Activated T-helper 9 cell treated with anti-CD3 and anti-CD28 coated beads, Interleukin-2, amount 50 U/mL, for 16 hours (primary cell): ENCODE measurements at places on chromosomes 3 and 15.

DNA sequence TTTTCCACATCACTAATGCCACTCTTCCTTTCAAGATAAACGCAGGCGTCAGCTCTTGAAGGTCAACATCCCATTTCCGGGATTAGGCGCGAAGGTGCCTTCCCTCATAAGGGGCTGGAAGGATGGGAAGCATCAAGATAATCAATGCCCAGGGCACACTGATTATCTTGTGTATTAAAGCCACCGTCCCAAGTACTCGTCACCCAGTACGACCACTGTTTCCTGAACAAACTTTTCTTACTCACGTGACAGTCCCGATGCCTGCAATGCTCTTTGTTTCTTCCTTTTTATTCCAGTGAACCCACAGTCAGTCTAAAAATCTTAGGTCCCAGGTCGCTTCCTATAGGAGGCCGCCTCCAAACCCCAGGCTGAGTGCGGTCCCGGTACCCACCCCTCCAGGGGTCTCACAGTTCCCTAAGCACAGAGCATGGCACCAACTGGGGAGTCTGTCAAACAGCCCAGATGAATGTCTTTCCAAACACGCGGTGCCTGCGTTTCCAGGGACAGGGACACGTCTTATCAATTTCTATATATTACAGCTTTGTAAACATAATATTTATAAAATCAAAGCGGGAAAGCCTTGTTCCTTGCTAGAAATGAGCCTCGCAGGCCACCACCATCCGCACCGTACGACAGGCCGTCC lies 589 bp downstream of the ANAPC13 start:
- DNase-seq: no peak

DNA sequence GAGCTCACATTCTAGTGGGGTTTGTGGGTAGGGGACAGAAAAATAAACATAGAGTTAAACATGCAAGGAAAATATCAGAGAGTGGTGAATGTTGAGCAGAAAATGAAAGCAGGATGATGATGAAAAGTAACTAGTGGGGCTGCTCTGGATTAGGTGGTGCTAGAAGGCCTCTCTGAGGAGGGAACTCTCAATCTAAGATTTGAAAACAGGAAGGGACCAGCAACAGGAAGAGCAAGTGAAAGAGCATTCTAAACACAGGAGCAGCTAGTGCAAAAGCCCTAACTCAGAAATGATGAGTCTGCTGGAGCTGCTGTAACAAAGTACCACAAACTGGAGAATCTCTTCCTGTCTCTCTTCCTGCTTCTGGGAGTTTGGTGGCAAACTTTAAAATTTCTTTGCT lies 468.6 kb upstream of the AGTR1 start:
- no peak for DNase-seq

DNA sequence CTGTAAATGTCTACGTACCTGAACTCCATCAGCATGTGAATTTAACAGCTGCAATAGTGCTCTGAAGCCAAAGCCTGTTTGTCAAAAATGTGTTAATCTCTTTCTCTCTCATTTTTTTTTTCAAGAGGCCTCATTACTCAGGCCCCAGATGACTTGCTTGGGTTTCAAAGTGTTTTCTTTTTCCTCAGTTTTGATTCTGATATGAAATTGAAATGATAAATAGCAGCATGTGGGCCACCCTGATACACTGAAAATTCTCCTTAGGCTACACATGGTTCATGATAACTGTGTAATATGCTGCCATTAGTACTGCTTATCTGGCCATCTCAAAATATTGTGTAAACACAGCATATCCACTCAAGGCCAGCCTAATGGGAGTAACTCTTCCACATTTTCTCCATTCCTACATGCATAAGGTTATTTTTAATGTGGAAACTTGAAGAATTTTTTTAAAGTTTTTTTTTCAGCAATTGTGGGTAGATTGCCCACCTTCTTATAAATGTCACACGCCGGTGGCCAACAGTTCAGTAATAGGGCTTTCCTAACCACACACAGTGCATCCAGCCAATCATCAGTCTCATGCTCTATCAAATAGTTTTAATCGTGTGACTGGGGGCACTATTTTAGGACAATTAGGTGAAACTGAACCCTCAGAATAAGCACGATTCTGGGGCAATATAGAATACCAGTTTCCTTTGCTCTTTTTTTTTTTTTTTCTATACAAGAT lies 13.1 kb upstream of the DENND4A start:
- no peak for DNase-seq

DNA sequence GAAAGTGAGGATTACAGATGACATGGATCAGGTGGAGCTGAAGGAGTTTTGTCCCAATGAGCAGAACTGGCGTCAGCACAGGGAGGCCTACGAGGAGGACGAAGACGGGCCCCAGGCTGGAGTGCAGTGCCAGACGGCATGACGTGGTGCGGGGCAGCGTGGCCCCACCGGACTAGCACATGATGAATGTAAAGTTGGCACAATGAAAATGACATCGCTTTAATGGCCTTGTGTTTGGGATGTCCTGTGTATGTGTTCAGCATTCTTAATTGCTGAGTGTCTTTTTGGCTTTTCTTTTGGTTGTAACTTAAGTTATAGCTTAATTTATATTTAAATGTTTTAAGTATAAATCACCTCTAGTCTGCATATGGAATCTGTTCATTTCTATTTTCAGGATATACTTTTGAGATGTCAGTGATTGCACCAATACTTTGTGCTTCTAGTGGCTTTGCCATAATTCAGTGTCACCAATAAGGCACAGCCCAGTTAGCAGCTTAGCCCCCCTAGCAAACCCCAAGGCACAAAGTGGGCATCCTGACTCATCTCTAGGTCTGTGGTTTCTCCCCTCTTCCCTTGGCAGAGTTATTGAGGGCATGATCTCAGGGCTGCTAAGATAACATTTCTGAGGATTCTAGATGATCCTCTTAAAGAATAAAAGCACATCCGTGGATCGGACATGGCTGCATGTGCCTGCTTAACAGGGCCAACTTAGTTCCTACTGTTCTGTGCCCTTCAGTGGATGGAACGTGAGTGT lies 16.1 kb downstream of the DNAJA4 start:
- no peak for DNase-seq

DNA sequence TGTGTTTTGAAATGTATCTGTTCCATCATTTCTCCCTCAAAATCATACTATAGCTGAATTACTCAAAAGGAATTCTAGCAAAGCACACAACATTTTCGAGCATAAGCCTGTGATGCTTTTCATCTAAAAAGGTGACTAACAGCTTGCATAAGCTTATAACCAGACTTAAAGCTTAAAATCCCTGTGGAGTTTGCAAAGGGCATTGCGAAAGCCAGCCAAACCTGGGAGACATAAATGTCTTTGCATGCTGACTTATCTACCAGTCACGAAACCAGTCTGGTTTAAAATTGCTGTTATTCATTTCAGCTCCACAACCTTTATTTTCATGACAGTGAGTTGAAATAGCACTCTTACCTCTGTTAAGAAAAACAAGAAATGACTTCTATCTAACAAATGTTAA lies 35.6 kb upstream of the LIPC start:
- DNase-seq: no peak

- DNase-seq: no peak
These were observed 135.2 kb downstream of the TP63 start for GRCh38 chr3:189766416-189766815.

DNA sequence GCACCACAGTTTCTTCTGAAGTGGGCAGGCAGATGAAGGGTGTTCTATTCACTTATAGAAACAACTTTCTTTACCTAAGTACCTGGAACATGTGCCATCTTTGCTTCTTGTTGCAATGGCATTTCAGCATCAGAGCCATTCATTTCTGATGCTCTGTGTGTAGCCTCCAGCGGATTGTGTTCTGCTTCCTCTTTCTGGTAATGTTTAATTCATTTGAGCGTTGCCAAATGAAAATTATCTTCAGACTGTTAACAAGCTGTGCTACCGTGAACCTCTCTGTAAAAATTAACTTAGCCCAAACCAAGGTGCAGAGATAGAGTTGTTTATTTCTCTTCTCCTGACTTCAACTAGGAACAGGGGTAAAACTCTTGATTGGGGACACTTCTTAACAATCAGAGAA lies 302.0 kb downstream of the EDEM1 start:
- no peak for DNase-seq

DNA sequence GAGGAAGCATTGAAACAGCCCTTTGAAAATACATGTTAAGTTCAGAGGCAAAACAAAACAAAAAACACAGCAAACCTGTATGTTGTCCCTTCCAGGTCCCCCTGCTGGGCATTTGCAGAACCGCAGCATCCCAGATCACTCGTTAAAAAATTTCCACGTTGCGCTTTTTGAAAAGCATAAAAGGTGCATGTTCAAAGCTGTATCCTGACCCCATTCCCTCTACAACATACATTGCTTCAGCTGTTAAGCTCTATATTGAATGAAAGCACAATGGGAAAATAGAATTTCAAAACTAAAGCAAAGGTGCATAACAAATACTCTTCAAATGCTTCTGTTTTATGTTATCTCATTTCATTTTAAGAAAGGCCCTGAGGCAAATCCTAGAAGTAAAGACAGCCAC lies 328.3 kb downstream of the THSD4 start:
- peak; percentile 1 for DNase-seq

GRCh38 chr3:149566292-149566975 lies 91.4 kb downstream of the WWTR1 start:
- DNase-seq: no peak

DNA sequence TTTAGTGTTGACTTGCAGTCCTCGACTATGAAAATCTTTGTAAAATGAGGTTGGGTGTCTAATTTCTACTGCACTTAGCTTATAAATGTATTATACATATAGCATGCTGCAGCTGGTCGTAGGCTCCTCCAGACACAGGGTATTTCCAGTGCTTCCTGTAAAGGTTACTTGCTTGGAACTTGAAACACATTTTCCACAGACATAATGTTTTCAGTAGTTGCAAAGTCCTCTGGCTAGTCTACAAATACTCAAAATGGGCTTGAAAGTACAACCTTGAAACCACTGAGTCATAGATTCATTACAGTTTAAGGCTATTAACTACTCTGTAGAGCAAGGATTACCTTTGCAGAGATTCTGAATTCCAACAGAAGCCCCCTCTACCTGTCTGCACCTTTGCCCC lies 464.1 kb downstream of the RAP2B start:
- no peak for DNase-seq

DNA sequence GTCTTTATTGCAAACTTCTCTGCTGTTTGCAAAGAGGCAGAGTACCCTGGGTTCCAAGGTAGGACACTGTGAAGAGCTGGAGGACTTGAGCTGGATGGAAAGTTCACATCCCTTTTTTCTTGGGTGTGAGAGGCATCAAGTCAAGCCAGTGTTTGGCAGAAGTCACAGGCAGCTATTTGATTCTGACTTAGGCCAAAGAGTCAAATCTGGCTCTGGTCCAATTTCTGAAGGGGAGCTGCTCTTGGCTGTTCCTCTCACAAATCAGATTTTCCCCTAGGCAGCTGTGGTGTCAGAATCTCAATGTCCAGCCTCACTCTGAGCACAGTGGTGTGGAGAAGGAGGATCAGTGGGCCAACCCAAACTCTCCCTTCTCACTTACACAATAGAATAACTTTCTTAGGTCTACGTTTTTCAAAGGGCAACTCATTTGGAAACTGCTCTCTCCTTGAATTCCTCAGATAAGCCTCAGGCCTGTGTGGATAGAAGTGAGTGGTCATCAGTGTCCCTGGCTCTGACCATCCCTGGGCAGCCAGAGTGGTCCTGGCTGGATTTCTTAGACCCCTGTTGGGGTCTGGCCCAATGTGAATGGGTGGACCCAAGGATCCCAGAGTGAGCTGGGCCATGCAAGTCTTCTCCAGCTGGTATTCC lies 18.2 kb upstream of the AMOTL2 start:
- DNase-seq: no peak
